ENCODE measurements at places on chromosomes 3 and 15.
A peak's percentile ranks its signal among the peaks of the same experiment; 100 is the strongest.

GRCh38 chr15:99406716-99407487, 155.6 kb downstream of the LRRC28 start:
- DNase-seq, result no peak

- DNase-seq, result no peak
Measured at GRCh38 chr3:171383206-171384018, 76.8 kb downstream of the TNIK start.

DNA sequence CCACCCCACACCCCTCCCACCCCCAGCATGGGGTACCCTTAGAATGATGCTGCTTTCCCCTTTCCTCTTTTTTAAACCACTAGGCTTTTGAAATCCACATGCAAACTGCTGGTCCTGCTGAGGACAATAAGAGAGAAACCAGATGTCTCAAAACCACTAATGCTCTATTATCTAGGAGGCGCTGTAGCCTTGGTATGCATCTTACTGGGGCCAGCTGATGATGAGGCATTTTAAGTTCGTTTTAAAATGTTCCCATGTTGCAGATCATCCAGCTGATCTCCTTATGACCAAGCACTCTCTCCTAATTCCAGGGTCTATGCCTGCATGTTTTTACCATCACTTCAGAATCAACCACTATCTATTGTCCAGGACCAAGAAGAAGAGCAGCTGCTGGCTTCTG, 1.3 kb downstream of the NME9 start:
- DNase-seq, result no peak

GRCh38 chr15:38562278-38562677, 2.3 kb downstream of the RASGRP1 start:
- no peak for DNase-seq

DNA sequence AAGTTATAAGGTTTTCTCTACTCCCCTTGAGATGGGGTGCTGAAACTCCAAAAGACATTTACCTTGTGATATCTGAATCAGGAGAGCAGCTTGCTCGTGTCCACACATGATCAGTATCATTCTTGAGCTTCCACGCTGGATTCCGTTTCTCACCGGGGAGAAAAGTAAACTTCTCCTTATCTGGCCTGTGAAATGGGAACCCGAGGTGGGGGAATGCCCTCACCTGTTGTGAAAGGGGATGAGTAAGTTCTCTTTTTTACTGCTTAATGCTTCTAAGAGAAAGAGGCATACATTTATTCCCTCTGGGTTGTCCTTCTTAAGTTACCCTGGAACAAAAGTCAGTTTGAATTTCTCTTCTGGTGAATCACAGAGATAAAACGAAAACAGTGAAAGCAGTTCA, 440.5 kb upstream of the ADAMTS9 start:
- DNase-seq, result no peak

DNA sequence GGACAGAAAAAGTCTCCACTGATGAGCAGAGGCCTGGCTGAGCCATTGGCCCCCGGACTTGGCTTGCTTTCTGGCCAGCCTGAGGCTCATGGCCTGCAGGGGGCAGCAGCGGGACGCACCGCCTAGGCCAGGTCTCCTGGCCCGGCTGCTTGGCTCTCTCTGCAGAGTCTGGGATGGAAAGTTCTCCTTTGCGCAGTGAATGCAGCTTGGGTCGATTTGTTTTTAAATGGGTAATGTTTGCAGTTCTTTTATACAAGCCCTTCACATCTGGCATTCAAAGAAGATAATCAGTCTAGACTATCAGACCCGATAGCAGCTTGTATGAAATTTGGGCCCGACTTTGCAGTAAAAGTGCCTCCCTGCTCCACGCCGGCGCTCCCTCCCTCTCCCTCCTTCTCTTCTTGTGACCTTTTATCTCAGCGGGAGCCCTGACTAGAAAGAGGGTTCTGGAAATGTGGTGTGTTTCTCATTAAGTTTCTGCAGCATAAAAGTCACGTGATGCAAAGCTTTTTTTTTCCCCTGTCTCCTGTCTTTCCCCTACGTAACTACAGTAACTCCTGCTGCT, 59.9 kb downstream of the ZNF621 start:
- no peak for DNase-seq

DNA sequence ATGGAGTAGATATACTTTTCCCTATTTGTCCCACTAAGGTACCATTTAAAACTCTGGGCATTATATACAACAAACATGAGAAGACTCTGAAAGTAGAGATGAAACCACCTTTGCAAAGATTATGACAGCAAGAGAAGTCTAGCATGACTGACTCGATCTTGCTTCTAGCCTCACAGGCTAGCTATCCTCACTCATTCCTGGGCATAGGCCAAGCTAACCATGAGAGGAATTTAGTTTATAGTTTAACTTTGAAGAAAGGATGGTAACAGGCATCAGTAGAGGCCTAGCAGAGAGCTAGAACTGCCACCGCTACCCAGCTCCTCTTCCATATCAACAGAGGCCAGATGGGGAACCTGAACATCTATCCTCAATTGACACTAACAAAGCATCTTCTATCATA, 63.5 kb upstream of the FSIP1 start:
- DNase-seq, result no peak

DNA sequence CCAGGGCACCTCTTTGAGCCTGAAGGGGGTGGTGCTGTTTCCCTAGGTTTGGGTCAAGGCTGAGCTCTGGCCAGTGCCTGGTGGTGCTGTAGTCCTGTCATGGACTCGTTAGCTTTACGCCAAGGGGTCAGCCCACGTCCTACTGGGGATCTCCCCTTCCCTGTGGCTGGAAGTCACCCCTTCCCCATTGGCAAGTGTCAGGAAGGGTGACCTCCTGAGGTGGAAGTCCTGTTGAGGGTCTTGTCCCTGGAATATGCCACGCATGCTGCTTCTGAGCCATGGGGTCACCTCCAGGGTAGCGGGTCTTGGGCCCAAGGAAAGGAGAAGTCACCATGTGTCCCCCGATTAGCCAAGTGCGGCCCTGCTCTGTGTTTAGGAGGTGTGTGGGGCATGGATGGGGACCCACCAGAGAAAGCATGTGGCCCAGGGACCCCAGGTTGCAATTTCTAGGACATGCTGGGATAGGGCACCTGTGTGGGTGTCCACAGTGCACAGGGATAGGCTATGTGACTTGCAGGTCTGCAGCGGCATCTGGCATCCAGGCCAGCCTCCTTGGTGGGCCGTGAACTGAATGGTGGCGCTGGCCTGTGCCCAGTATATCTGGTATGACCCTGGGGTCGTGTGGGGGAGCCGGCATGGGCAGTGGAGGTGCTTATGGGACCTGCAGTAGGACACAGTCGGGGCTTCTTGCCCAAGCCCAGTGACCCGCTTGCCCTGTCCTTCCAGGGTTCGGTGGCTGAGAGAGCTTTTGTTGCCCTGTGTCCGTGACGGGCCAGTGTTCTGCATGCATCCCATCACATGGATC, 226.7 kb downstream of the SNRPN start:
- no peak for DNase-seq

- no peak for DNase-seq
Measured at GRCh38 chr3:180789774-180790173, 110.5 kb upstream of the CCDC39 start.

DNA sequence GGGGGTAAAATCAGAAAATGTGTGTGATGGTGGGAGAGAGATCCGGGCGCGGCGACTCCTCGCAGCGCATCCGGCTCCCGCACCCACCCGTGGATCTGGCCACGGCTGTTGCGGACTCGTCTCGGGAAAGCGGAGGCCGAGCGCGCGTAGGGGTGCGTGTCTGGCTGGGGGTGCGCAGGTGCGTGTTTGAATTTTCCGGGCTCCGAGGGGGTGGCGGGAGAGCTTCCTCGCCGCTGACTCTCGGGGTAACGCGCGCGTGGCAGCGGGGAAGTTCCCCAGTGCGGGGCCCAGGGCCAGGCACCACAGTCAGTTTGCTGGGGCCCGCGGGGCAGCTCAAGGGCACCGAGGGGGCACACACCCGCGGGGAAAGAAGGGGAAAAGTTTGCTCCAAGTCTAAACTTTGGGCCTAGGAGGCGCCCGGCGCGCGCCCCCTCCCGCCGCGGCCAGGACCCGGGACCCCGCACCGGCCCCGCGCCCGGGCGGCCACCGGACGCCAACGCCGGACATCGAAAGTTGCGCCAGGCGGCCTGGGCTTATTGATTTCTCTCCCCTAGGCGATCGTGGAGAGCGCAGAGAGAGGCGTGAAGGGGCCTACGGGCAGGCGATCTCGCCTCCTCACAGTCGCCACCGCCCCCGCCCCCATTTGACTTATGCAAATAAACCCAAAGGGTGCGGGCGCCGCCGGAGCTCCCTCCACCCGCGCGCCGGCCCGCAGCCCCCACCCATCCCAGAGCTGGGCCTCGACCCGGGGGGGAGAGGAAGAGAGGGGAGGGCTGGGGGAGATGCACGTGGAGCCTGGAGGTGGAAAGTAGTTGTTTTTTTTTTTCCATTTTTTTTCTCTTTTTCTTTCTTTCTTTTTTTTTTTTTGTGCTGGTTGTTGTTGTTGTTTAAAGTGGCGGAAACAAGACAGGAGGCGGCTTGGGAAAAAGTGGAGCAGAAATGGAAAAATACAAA, 639 bp downstream of the FOXP1 start:
- no peak for DNase-seq

- DNase-seq, result no peak
Measured at GRCh38 chr3:43522727-43523362, 99.0 kb downstream of the ANO10 start.

GRCh38 chr3:9149566-9149965, 99.9 kb downstream of the SRGAP3 start:
- DNase-seq, result no peak

DNA sequence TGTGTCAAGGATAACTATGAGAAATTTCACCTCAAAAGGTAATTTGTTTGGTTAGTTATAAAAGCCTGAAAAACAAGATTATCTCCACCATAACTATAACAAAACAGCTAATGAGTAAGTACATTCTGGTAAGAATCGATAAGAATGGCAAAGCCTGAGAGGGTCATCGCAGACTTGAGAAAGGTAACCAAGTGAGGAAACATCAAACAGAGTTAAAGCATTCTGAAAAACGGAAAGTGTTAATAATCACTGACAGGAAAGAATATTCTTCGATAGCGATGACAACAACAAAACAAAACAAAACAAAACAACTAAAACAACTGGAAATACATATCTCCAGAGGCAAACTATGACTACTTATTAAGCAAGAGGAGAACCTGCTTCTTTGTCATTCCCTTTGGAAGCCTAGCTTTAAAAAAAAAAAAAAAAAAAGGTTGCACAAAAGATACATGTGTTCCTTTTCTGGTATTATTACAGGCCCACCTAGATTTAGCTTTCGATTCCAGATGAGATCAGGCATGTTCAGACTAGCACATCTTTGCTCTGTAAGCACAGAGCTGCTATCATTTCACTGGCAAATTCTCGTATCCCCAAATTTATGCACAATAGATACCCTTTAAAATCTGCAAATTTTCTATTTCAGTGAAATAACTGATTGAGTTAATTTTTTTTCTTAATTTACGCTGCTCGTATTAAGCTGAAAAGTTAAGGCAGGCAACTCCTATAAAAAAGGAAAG, 155.6 kb downstream of the TIGIT start:
- DNase-seq, result no peak

DNA sequence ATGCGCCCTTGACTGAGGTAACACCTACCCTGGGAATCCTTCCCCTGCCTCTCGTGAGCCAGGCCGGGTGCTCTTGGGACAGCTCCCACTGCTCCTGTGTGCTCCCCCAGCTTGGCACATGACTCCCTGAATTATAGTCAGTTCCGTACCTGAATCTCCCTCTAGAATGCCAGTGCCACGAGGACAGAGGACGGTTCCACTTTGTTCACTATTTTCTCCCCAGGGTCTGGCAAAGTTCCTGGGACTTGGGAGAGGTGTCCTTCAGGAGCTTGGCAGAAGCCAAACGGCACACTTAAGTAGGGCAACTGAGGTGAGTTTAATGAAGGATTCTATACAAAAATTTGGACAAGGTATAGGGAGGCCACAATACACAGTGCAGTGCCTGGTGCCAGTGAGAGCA, 9.8 kb downstream of the CCR5AS start:
- no peak for DNase-seq

DNA sequence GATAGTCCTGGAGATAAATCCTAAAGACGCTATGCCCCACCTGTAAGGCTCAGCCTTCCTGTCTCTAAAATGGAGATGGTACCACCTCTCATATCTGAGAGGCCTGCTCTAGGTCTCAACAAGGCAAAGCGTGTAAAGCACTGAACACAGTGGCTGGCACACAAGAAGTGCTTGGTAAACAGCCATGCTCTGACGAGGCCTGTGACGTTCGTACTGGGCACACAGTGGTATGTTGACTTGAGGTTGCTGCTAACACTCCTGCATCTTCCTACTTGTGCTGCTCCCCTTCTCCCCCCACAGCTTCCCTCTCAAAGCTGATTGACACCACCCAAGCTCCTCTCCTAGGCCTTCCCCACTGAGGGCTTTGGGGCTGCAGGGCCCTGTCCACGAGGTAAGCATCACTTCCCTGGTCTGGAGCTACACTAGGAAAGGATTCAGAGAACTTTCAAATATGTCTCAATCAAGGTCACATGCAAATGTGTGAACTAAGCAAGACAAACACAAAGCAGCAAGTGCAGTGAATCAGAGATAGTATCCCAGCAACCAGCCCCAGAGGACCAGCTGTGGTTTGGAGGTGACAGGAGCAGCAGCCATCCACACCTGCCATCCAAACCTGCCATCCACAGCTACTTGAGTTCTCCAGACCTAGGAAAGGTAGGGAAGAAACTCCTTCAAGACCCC, 177.5 kb downstream of the STT3B start:
- no peak for DNase-seq

GRCh38 chr15:36356978-36357601, 222.3 kb upstream of the CDIN1 start:
- DNase-seq, result no peak

DNA sequence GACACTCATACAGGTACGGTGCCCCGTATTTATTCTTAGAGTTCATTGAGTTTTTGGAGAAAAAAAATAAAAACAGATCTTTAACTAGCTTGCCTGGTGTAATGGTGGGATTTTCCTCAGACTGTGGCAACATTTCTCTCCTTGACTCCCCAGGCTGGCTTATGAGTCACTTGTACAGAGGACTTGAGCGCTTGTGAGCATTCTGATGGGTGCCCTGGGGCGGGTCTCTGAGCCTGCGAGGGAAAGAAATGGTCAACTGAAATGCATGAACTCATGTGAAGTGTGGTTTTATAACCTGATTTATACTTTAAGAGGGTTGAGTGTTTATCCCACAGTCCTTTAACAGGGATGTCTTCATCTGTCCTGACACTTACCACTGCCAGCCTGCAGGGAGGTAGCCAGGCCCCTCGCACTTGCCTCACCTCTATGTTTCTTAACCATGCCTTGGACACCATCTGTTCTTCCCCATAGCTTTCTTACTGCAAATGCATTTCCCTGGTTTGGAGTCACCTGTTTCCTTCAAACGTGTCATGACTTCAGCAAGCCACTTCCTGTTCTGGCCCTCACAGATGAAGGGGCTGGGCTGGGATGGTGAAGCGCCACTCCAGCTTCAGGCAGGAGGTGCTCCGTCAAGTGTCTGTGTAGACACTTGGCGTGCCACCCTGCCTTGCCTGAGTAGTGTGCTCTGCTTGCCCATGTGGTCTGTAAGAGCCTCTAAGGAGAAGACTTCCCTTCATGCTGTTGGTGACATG, 118.7 kb downstream of the PDE8A start:
- no peak for DNase-seq

GRCh38 chr3:78496501-78496900, 1271.3 kb downstream of the ROBO1 start:
- DNase-seq, result no peak

GRCh38 chr15:92803852-92804609, 96.1 kb upstream of the CHD2 start:
- peak; percentile 48 for DNase-seq

GRCh38 chr3:46296826-46297225, 54.6 kb downstream of the CCR3 start:
- DNase-seq, result no peak

All from GM12864 (cell line).